ENCODE measurements at places on chromosomes 11 and 22. TPM values are rescaled to one million over a fixed set of nuclear protein-coding genes. Genes with fewer than 3 reads are reported as not detected.

GRCh38 chr11:5107285-5107684 lies 30.9 kb downstream of the OR52A5 start:
- no peak for DNase-seq

The SYT8 gene
- 1.1 TPM for total RNA-seq

- no peak for DNase-seq
These were observed 48.5 kb downstream of the GUCY1A2 start for GRCh38 chr11:106969644-106970355.

GRCh38 chr22:27116312-27117086 lies 459.1 kb downstream of the MIAT start:
- no peak for DNase-seq

- no peak for DNase-seq
These were observed 13.0 kb upstream of the FLI1 start for GRCh38 chr11:128680906-128681305.
